ENCODE measurements at places on chromosomes 2 and 18. TPM values are rescaled to one million over a fixed set of nuclear protein-coding genes. Genes with fewer than 3 reads are reported as not detected.

The CCL20 gene
- total RNA-seq = not detected

The BMP10 gene
- not detected for total RNA-seq

The SPATA3 gene
- not detected for total RNA-seq

The OSBPL1A gene
- total RNA-seq = 15.1 TPM

The KCNJ13 gene
- total RNA-seq = not detected

The TMEM200C gene
- not detected for total RNA-seq
